ENCODE measurements at places on chromosomes 3 and 15.

- no peak for DNase-seq
These were observed 31.8 kb downstream of the SLC7A14 start for GRCh38 chr3:170553788-170554757.

DNA sequence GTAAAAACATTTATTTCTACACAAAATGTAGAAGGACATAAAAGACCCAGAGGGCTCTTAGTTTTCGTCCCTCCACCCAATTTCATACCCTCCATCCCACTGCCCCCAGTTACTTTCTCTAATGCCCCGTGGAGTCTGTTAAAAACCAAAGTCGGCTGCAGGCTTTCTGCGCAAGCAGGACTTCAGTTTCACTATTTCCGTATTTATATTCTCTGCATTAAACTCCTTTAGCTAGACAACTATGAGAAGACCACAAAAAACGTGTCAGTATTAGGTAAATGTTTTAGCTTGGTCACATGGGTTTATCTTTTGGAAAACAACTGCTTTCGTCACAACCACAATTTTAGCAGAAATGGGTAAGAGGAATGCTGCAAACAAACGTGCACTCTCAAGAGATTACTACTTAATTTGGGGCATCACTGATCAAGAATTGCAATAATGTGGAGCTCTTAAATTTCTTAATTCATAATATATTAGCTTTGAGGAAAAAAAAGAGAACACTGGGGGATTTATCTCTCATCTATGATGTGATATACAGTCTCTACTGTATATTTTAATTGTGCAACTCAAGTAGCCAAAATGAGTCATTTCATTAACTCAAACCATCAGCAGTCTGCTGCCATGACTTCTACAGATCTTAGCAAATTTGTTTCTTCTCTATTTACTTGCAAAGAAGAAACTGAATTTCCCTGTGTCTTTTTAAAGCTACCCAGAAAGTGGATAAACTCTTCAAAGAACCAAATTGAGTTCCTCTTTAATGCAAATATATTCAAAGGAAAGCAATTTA, 740 bp upstream of the NSMCE3 start:
- DNase-seq: no peak

DNA sequence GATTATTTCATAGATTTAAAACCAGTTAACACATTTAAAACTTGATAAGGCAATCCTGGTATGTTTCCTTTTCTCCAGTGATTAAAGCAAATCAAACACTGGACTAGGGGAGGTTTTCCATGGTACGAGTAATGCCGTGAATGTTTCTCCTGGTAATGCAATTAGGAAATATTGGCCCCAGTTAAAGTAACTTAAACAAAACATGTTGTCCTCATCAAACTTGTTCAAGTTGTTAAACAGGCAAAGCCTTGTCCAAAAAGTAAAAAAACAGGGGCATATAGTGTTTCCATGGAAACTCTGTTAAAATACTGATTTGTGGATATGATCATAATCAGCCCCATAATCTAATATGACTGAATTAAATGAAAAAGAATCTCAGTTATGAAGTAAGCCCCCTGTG, 13.1 kb upstream of the LRTM1 start:
- DNase-seq: no peak

DNA sequence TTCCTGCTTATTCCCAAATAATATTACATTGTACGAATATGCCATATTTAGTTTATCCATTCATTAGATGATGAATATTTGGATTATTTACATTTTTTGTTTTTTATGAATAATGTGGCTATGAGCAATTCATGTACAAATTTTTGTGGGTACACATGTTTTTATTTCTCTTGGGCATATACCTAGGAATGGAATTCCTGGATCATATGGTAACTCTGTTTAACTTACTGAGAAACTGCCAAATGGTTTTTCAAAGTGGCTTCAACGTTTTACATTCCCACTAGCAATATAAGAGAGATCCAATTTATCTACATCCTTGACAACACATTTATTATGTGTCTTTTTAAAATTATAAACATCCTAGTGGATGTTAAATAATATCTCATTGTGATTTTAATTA, 362.0 kb upstream of the TMCO5A start:
- DNase-seq: no peak

- DNase-seq: peak; percentile 67
These were observed 2.4 kb downstream of the CSRNP1 start for GRCh38 chr3:39150803-39151631.

- DNase-seq: peak; percentile 45
These were observed 52.8 kb upstream of the DGKG start for GRCh38 chr3:186414735-186415419.

- DNase-seq: no peak
These were observed 57.5 kb downstream of the HOMER2 start for GRCh38 chr15:82894971-82895520.

DNA sequence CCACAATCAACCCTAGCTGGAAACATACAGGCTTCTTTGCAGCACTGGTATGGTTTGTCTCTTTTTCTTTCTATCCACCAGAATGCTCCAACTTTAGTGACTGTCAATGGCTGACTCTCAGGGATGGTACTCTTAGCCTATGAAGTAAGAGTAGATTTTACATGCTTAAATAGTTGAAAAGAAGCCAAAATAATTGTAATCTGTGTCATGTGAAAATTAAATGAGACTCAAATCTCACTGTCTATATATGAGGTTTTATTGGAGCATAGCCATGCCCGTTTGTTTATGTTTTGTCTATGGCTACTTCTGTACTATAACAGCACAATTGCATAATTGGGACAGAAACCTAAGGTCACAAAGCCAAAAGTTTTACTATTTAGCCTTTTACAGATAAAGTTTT, 29.1 kb upstream of the PDZRN3 start:
- no peak for DNase-seq

DNA sequence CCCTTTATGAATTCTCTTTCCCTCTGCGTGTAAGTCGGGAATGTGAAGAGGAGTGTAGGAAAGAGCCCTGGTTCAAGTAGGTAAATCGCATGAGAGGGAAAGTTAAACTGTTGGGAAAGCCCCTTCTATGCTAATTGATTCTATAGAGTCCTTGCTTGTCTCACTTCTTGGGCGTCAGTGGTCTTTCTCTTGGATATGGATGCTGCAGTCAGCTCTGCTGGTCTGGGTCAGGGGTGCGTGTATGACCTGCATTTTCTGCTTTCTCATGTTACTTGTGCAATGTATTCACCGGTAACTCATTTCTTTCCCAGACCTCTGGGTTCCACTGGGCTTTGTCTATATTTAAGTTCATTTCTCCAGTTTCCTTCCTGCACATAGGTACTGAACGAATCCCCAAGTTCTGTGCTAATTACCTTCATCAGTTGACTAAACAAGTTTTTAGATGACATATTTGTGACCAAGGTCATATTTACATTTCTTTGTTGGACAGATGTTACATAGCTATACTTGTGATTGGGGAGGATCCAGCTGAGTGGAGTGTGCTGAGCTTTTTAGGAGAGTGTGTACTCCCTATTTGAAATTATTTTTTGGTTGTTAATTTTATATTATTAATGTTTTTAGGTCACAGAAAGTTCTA, 1.4 kb downstream of the SETD5 start:
- no peak for DNase-seq
